MG63 (cell line): ENCODE measurements at places on chromosomes 11 and 22. TPM values are rescaled to one million over a fixed set of nuclear protein-coding genes. Genes with fewer than 3 reads are reported as not detected.

CFAP68 gene
- 11.3 and 27.4 TPM in 2 replicates for total RNA-seq

HBD gene
- total RNA-seq, result not detected in 2 replicates

VSTM5 gene
- not detected in 2 replicates for total RNA-seq

VPREB3 gene
- total RNA-seq, result not detected in 2 replicates

MS4A2 gene
- not detected in 2 replicates for total RNA-seq

PHLDB1 gene
- 55.3 and 58.4 TPM in 2 replicates for total RNA-seq

KCNJ1 gene
- not detected in 2 replicates for total RNA-seq

KRTAP5-8 gene
- not detected in 2 replicates for total RNA-seq

UCP3 gene
- total RNA-seq, result not detected in 2 replicates

- no peak for DNase-seq
Measured at GRCh38 chr22:46946383-46946962, 184.0 kb downstream of the TBC1D22A start.

- DNase-seq, result no peak
Measured at GRCh38 chr11:32168924-32169323, 78.0 kb downstream of the RCN1 start.

- DNase-seq, result no peak
Measured at GRCh38 chr11:60485987-60486386, 6.6 kb upstream of the MS4A12 start.

GRCh38 chr22:29741926-29742325 is 22.1 kb downstream of the CABP7 start:
- DNase-seq, result no peak

DNA sequence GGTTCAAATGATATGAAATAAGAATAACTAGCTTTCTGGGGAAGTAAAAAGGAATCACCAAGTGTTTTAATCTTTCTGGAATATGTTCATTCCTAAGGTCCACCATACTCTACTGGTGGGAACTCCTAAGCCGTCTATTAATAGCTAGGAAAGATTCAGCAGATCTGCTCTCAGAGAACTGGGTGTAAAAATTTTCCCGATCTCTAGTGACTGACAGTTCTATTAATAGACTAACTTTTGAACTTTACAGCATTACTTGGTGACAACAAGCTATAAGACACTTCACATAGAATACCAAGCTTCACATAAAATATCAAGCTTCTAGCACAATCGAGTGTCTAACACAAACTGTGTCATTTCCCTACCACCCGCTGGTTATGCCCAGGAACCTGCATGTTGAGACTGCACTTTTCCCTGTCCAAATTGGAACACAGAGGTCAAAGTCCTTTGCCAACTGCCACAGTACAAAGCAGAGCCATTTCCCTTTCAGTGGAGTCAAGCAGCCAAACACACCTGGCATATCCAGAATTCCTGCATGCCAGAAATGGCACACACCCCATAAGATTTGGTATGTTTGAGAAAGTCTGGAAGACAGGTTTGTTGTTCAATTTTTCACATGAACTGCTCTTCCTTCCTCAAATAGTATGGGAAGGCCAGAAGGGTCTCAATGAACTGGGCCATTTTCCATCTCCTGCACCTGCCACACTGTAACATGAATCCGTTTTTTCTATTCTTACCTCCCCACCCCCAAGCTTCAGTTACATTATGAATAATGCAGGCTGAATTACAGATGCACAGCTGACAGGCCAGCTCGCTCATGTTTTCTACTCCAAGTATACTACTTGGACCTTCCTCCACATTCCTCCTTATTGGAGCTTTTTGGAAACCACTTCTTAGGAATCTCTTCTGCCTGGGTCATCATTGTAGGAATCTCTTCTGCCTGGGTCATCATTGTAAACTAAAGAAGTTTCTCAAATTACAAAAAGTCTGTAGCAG is 3.7 kb downstream of the OSBP start:
- DNase-seq, result no peak

- no peak for DNase-seq
Measured at GRCh38 chr11:117478126-117478860, 150.6 kb downstream of the CEP164 start.

DNA sequence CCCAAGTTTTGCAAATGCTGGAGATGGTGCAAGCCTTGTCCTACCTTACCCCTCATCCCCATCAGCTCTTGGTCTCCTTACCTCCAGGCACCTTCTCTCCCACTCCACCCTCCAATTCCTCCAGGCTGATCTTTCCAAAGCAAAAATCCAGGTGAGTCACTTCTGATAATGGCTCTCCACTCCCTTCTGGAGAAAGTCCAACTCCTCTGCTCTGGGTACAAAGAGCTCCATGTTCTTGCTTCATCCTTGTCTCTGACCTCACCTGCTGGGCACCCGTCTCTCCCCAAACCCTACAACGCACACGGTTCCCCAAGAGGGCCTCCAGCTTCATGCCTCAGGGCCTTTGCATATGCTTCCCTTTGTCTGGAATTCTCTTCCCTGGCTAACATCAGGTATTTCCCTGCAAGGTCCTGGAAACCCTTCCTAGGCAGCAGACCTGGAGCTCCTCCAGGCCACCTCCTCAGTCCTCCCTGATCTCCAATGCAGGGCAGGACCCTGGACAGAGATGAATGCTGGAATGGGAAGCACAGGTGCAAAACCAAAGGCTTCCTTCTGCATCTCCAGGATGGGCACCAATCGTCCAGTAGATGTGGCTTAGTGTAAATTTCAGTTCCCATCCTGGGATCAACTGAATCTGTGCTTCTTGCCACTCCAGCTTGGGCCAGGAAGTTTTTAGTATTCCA is 22.7 kb downstream of the IFT27 start:
- no peak for DNase-seq

GRCh38 chr11:536841-537621 is at the start of gene LRRC56:
TSS of gene LRRC56 (plus strand) at chr11:537527. CDS start at chr11:540685, 3,158 bp downstream.
- no peak for DNase-seq

DNA sequence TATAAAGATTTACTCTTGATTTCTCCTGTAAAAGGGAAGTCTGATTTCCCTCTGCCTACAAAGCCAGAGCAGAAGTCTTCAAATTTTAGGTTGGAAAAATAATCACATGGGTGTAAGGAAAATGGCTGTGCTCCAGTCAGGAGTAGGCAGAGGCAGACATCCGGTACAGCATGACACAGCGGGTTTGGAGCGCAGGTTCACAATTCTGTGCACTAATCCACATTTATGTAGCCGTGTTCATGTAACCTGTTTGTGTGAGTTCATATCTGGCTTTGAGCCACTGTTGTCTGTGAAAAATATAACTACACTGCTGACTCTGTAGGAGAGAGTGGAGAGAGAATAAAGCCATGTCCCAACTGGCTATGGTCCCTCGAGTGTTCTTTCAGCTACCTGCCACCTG is 248.0 kb downstream of the CASP12 start:
- no peak for DNase-seq

DNA sequence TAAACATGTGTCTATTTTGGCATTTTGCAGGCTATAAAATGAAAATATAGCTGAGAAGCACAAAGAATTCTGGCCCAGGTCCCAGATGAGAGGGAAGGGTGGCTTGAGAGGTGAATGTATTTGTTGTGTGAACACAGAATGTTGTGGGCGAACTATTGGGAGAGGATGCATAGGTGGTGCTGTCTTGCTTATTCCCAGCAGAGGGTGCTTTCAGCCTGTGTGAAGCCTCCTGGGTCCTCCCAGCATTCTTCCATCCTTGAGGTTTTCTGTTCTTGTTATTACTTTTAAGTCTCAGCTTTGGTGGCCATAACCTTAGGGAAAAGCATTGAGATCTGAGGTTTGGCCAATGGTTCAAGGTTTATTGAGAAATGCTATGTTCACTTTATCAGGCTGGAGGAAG is 108.7 kb upstream of the SNX19 start:
- no peak for DNase-seq
